T-helper 17 cell (primary cell): ENCODE measurements at places on chromosomes 2 and 18.

DNA sequence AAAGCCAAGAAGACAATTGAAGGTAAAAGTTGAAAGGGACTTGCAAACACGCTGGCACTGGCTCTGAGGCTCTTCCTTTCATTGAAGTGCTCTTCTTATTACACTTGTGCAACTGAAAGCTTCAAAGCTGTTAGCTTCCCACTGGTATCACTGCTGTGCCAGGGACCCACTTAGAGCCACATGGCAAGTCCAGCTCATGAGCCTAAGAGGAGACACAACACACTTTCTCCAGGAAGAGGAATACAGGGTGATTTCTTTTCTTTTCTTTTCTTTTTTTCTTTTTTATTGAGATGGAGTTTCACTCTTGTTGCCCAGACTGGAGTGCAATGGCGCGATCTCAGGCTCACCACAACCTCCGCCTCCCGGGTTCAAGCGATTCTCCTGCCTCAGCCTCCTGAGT is 218.2 kb downstream of the ATAD2B start:
- no peak for DNase-seq

- DNase-seq = no peak
These were observed 114.3 kb upstream of the PPP1CB start for GRCh38 chr2:28637066-28638047.

DNA sequence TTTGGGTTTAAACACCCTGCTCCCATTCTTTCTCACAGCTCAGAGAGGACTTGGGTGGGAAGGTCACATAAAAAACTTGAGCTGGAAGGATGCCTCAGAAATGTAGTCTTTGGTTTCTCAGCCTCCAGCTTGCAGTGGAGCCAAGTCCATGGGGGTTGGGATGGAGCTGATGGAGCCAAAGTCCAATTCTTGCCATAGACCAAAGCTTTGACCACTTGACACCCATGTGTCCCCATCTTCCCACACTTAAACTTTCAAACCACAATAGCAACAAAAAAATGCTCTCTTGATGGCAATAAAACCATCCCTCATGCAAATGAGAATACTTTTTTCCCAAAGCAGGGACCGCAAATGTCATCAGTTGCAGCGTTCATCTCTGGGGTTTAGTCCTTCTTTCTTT is 14.7 kb upstream of the DAW1 start:
- DNase-seq = no peak

DNA sequence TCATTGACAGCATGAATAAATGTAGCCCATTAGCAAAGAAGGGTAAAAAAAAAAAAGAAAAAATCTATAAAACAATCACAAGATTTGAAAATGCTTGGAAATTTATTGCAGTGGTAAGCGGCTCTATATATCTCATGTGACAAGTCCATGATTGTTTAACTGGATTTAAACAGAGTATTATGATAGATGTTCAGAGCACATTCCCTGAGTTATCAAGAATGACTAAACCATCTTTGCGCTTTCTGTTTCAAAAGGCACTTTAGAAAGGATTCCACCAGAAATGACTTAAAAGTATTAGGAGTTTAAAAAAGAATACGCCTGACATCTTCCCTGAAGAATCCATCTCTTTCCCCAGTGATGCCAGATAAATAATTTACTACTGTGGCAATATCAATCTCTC is 409.5 kb upstream of the UBE2E3 start:
- DNase-seq = no peak

DNA sequence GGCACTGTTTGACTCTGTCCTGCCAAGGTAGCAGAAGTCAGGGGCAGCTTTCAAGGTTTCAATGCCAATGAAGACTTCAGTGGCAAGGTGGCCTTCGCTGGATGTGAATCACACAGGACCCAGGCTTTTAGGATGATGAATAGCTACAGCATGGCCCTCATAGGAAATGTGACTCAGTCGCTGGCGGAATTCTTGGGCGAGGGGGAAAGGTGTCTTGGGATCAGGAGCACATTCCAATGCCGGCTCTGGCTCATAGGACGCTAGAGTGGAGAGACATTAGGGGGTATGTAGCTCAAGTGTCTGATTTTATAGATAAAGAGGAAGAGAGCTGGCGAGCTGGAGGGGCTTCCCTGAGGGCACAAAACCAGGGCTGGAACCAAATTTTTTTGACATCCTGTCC is 68.6 kb downstream of the SMIM21 start:
- no peak for DNase-seq

DNA sequence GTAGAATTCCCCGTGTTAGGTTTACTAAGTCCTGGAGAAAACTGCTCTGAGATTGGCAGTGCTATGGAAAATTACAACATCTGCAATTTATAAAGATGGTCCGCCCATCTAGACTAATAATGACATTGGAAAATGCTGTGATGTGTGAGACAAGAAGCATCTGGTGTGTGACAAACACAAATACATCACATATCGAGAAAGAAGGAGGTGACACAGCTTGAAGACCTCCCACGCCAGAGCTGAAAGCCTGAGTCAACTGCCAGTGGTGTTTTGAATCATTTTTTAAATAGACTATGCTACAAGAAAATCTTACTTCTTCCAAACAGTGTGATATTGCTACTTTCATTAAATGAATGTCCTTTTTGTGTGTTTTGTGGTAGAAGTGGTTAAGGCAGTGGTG is 8.6 kb upstream of the ANO7 start:
- DNase-seq = no peak

DNA sequence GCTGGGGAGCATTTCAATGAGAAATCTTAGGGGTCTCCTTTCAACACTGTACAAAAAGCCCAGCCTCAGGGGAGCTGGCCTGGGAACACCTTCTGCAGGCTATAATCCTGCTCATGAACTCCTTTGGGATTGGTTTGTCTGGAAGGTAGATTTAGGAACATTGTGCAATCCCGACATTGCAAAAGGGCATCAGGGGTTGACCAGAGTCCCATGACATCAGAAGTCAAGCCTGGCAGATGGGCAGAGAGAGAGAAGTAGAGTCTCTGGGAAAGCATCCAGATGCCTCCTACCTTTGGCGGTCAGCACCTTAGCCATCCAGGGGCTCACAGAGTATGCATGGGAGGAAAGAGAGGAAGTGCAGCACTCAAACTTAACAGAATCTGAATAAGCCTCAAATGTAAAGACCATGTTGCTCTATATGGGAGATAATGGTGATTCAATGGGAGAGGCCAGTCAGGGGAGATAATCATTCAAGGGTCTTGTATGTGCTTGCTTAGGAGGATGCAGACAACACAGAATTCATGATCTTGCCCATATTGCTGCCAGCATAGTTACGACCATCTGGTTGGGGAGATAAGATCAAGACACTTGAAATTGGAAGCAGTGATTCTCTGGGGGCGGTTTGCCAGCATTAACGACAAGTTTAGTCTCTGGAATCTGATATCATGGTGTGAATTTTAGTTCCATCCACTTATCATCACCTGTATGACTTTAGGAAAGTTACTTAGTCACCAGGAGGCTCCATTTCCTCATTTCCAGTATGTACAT is 58.3 kb upstream of the UPP2 start:
- DNase-seq = no peak

- no peak for DNase-seq
These were observed 14.2 kb downstream of the GPATCH11 start for GRCh38 chr2:37098416-37099118.

- DNase-seq = no peak
These were observed 32.8 kb upstream of the MC5R start for GRCh38 chr18:13791181-13791580.

GRCh38 chr2:200347301-200347700 is 40.8 kb downstream of the SPATS2L start:
- no peak for DNase-seq

- no peak for DNase-seq
These were observed 82.8 kb downstream of the LOXHD1 start for GRCh38 chr18:46574000-46574742.

- no peak for DNase-seq
These were observed 54.4 kb downstream of the AOX1 start for GRCh38 chr2:200640176-200640575.

- no peak for DNase-seq
These were observed 91.7 kb upstream of the MEIS1 start for GRCh38 chr2:66343259-66343658.

GRCh38 chr18:23412351-23412964 is 40.6 kb upstream of the RIOK3 start:
- no peak for DNase-seq

GRCh38 chr2:173752152-173752551 is 213.0 kb downstream of the SP3 start:
- no peak for DNase-seq
